ENCODE measurements at places on chromosomes 1 and 21.
A peak's percentile ranks its signal among the peaks of the same experiment; 100 is the strongest.

DNA sequence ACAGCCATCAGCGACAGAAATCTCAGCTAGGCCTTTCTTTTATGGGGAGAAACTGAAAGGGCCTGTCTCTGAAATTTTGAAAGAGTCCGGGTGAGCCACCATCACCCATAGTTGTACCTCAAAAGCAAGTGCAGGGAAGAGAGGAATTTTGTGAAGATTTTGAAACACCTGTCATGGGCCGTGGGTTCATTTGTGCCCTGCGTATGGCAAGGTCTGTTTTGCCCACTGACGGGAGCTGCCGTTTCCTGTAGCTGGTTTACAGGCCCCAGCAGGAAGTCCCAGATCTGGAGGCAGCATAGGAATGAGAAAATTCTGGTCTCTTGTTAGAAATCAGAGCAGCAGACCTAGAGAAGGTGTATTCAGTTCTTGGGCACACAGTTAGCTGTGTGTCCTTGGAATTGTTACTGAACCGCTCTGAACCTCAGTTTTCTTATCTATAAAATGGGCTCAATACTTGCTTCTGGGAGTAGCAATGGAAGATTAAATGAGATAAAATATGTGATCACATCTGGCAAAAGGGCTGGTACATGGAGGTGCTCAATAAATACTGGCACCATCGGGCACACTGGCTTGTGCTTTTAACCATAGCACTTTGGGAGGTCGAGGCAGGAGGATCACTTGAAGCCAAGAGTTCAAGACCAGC lies 52.5 kb downstream of the MAN1C1 start:
- DNase-seq: no peak

- no peak for DNase-seq
Measured at GRCh38 chr1:229248821-229249817, 21.8 kb upstream of the RAB4A start.

DNA sequence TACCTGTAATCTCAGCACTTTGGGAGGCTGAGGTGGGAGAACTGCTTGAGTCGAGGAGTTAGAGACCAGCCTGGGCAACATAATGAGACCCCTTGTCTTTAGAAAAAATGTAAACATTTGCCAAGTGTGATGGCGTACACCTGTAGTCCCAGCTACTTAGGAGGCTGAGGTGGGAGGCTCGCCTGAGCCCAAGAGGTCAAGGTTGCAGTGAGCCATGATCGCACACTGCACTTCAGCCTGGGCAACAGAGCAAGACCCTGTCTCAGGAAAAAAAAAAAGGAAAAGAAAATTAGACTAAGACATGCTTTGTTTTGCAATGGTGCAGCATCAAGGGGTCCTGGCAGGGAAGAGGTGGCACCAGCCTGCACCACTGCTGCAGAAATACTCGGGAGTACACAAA lies 16.8 kb upstream of the GPR157 start:
- no peak for DNase-seq

DNA sequence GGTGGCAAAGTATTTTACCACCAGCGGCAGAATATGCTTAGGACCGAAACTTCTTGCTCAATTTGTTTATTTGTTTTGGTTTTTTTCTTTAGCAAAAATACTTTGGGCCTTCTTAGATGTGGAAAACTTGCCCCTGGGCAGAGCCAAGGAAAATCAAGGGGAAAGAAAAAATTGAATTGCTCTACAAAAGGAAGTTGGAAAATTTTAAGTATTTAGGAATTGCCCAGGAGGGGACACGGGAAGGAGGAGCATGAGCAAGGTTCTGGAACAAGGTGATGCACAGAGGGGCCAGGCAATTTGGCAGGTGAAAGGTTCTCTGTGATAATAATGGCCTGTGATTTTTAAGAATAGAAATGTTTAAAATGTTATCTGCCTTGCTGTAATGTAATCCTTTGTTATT lies 28.6 kb downstream of the SGIP1 start:
- no peak for DNase-seq

- DNase-seq: no peak
Measured at GRCh38 chr1:94022471-94023189, 98.3 kb downstream of the ABCA4 start.

GRCh38 chr1:173946380-173946921 lies 29.3 kb upstream of the SERPINC1 start:
- no peak for DNase-seq

GRCh38 chr1:11044849-11045427 lies 2.1 kb downstream of the MASP2 start:
- no peak for DNase-seq

DNA sequence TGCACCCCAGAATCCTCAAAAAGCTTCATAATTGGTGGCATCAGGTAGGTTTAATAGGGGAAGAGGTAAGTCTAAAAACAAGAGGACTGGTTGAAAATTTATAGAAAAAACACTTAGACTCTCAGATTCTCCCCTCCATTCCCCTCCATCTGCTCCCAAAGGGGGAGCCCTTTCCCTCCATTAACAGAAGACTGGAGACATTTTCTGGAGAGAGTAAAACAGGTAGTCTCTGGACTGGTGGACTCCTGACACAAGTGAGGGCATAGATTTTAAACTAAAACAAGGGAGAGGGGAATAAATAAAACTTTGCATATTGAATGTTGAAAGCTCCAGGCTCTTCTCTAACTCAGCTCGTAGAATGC lies 54.0 kb upstream of the IPO9 start:
- no peak for DNase-seq

- DNase-seq: no peak
Measured at GRCh38 chr1:18928406-18928805, 26.1 kb upstream of the ALDH4A1 start.

- no peak for DNase-seq
Measured at GRCh38 chr1:220604926-220605325, 77.0 kb downstream of the MARK1 start.

DNA sequence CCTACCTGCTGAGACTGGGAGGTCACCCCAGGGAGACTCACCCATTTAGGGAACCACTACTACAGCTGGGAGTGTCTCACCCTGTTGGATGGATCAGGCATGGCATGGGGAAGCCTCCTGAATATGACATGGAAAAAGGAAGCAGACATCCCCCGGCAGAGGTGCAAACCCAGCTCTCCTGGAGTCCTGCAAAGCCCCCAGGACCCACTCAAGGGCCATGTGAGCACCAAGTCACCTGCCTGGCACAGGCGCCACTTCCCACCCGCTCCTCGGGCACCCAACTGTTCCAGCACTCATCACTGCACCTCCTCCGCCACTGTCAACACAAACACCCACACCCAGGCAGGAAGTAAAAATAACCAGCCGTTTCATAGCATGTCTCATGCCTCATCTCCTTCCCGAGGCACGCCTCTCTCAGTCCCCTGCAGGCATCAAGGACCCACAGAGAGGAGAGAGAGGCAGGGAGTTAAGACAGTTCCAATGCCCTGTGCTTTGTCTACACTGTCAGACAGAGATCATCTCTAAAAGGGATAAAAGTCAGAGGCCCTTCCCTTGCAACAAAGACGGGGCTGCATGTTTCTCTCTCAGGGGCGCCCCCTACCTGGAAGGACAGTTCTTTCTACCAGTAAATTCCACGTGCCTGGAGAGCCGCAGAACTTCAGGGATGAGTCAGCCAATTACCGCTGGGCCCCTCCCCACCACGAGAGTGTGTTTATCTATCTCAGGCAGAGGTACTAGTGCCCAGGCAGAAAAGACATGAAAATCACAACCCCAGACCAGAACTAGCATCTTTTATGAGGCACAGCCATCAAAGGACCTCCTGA lies 150.1 kb upstream of the SOD1 start:
- peak; percentile 77 for DNase-seq

DNA sequence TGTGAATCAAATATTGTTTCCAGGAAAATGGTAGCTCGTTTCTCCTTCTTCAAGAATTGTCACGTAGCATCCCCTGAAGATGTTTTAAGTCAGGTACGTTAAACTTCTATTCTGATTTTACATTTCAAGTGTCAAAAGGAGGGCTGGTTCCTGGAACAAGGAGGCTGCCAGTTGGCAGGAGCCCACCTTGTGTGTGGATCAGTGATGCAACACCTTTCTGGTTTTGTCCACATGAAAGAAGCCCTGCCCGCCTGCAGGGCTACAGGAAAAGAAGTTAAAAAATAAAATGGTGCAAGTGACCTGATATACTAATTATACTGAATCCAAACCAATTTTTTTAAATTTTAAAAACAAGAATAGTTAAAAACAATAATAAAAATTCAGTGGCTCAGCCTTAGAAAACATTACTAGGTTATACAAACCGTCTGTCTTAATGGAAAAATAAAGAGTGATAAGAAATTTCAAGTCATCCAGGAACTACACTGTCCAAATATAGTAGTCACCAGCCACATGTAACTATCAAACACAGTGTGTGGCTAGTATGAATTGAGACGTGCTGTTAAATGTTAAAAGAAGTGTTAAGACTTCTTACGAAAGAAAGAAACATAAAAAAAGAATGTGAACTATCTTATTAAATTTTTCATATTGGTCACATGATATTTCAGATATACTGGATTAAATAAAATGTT lies 123.1 kb downstream of the APP start:
- DNase-seq: no peak

Measured in CD4-positive, alpha-beta T cell treated with Interleukin-6 at 100 ng/mL for 8 hours (primary cell).